OCI-LY7 (cell line): ENCODE measurements at places on chromosomes 12 and 14. TPM values are rescaled to one million over a fixed set of nuclear protein-coding genes. Genes with fewer than 3 reads are reported as not detected.

The TMPRSS12 gene
- total RNA-seq: not detected in 2 replicates

The KRT75 gene
- not detected in 2 replicates for total RNA-seq

The SERPINA6 gene
- total RNA-seq: not detected in 2 replicates

The NFE2 gene
- not detected in 2 replicates for total RNA-seq

The FGF23 gene
- not detected in 2 replicates for total RNA-seq

- DNase-seq: peak; percentile 53
Observed at GRCh38 chr12:44847403-44847802, 28.7 kb downstream of the NELL2 start.

- DNase-seq: peak; percentile 75
Observed at GRCh38 chr14:90397425-90398314, 841 bp downstream of the CALM1 start.

GRCh38 chr12:116303929-116304328 is 26.4 kb upstream of the MED13L start:
- no peak for DNase-seq

- no peak for DNase-seq
Observed at GRCh38 chr12:7797698-7798398, 8.6 kb downstream of the NANOG start.

GRCh38 chr14:21454843-21455544 is 929 bp downstream of the CHD8 start:
- DNase-seq: peak; percentile 36

GRCh38 chr12:118164798-118165486 is 29.0 kb downstream of the PEBP1 start:
- peak; percentile 15 for DNase-seq

DNA sequence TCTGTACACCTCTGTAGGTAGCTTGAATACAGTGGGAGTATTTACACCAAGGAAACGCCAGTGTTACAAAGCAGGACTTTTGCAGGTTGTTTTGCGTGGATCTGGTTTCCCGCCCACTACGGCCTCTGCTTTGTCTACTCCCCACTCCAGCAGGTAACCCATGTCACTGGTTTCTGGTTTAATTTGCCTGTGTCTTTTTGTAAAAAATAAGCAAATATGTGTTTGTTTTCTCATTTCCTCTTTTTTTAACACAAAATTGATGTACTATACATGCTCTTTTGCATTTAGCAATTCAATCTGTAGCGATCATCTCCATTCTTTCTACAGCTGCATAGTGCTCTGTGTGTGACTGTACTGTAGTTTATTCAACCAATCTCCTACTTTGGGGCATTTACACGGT is 43.4 kb upstream of the SCN8A start:
- DNase-seq: no peak

- DNase-seq: no peak
Observed at GRCh38 chr14:60313093-60313492, 64.1 kb downstream of the PPM1A start.

GRCh38 chr14:75292886-75293285 is 14.3 kb downstream of the FOS start:
- no peak for DNase-seq

DNA sequence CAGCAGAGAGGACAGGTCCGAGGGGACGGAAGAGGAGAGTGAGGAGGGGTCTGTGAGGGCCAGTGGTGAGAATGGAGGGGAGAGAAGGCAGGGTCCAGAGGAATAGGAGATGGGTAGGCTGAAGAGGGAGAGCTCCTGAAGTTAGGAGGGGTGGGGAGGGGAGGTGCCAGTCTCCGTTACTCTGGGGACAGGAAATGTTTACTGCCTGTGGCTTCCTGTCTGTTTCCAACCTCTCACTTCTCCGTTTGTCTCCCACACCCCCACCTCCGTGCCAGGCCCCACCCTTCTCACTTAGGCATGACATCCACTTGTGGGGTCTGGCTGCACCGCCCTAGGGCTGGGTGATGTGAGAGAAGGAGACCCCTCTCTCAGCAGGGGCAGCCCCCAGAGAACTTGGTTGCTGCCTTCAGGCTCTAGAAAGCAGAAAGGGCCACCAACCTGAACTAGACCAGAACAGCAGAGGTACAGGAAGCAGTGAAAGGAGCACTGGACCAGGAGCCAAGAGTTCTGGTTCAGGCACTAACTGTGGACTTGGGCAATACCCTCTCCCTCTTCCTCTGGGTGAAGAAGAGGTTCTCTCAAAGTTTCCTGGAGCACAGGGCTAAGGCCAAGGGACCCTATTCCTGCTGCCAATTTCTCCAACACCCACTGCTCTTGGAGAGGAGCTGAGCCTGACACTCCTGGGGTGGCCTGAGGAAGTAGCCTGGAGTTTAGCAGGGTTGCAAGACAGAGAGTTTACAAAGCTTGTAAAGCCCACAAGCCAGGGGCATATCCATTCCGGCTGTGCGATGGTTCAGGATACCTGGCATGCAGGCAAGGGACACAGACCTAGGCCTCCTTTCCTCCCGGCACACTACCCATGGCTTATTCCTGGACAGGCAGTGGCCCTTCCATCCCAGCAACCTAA is 5.5 kb downstream of the ITGA5 start:
- DNase-seq: peak; percentile 65

- no peak for DNase-seq
Observed at GRCh38 chr14:73403181-73403752, 55.1 kb downstream of the NUMB start.

- DNase-seq: no peak
Observed at GRCh38 chr14:65335411-65335947, 77.1 kb upstream of the FUT8 start.

DNA sequence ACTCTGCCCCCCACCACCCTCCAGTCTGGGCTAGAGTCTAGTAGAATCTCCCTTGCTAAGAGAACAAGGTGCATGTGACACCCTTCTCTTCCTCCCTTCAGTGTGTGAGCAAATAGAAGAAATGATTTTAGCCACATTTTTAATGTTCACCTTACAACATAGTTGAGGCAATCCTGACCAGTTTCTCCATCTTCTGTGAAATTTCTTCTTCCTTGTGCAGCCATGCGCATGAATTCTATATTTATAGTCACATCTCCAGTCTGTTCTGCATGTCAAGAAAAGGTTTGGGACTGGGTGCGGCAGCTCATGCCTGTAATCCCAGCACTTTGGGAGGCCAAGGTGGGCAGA is 9.5 kb upstream of the LTA4H start:
- DNase-seq: no peak

DNA sequence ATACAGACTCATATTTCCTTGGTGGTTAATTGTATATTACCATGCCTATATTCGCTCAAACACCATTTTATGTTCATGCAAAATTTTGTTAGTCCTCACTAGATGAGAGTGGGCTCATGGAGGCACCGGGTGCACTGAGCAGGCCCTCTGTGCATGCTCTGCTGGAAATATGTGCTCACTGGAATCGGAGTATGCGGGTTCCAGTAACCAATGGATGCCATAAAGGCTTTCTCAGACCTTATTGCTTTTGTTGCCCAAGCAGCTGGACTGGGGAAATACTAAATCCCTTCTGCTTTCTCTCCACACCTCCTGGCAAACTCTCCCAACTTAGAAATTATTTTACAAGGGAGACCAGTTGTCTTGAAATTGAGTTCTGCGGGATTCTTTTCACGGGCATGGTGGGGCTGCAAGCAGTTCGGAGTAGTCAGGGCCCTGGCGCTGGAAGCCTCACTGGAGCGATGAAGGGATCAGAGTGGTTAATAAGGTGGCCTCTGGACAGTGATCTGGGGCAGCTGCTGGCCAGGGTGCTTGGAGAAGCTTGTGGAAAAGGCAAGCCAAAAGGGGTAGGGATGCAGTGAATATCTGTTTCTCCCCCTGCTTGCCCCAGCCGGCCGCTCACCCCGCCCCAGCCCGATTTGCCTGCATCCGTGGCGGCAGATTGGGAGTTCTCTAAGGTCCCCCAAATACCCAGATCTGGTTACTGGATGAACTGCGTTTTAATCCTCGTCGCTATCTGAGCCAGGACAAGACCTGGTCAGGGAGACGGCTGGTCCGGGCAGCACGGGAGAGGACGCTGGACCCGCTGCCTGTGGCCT is 7.4 kb upstream of the HOXC6 start:
- no peak for DNase-seq

- no peak for DNase-seq
Observed at GRCh38 chr14:74906925-74907521, 16.0 kb downstream of the RPS6KL1 start.

DNA sequence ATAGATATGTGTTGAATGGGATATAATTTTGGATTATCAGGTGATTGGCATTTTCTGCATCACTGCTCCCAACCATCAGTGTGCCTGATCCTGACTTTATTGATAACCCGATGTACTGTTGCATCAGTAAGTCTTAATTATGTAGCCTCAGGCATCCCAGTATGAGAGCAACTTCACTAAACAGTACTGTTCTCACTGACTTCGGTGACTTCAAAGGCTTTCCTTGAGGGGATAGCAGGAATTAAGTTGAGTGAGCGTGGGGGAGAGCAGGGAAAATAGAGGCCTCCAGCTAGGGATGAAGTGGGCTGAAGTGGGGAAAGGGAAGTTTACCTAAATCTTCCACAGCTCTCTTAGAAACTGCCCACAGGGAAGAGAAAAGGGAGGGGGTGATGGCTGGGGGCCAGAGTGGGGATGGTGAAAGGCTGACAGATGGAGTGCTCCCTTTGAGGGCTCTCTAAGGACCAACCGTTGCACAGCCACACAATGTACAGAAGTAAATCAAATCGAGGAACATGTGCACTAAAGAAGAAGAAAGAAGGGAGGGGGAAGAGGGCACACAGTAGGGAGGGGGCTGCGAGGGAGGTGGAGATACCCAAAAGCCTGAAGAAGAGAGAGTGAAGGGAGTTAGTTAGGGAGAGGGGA is 10.7 kb upstream of the NEUROD4 start:
- DNase-seq: no peak

DNA sequence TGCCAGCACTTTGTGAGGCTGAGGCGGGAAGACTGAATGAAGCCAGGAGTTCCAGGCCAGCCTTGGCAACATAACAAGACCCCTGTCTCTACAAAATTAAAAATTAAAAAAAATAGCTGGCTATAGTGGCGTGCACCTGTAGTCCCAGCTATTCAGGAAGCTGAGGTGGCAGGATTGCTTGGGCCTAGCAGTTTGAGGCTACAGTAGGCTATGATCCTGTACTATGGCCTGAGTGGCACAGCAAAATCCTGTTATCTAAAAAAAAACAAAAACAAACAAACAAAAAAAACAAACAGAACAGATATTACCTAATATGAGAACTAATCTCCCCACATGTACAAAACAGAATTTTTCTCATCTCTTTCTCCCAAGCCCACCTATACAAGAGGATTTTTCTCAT is 15.7 kb downstream of the TMEM116 start:
- DNase-seq: no peak

GRCh38 chr12:114834621-114835020 is 150.6 kb upstream of the TBX3 start:
- DNase-seq: no peak

DNA sequence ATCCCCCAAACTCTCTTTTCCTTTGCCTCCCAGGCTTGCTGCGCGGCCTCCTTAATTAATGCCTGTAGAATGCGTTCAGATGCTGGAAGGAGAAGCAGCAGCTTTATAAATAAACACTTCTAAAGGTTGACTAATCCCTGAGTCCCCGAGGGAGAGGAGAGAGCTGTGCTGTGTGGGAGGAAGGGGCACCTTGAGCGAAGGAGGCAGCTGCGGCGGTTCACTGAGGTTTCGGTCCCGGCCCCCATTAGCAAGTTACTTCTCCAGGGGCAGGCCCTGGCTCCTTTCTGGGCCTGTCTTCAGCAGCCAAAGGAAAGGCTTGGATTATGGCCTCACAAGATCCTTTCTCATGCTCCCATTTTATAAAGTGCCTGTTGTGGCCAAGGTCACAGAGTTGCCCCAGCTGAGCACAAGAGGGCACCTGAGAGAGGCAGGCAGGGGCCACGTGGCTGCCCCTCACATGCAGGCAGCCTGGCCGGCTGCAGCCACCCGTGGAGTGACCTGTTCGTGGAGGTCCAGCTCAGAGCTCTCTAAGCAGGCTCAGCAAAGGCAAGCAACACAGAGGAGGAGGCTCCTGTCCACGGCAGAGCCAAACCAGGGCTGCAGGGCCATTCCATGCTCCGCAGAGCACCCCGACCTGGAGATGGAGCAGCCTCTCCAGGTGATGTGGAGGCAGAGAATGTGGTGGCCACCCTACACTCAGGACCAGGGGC is 15.0 kb upstream of the CACNA2D4 start:
- DNase-seq: peak; percentile 27

DNA sequence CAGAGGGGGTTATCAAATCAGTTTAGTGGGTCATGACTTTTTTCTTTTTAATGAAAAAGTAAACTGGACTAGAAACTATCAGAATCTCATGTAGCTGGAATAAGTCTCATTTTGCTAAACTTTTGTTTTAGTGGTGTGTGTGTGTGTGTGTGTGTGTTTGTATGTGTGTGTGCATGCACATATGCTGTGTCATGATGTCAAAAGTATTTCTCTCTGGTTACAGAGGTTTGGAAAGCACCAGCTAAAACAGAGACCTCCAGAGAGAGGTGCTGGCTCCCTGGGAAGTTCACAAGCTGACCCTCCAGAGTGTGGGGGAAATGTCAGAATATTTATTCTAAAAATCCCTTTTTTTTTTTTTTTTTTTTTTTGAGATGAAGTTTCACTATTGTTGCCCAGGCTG is 114.7 kb downstream of the LGMN start:
- DNase-seq: no peak

GRCh38 chr12:24751181-24751580 is 197.7 kb downstream of the BCAT1 start:
- no peak for DNase-seq

DNA sequence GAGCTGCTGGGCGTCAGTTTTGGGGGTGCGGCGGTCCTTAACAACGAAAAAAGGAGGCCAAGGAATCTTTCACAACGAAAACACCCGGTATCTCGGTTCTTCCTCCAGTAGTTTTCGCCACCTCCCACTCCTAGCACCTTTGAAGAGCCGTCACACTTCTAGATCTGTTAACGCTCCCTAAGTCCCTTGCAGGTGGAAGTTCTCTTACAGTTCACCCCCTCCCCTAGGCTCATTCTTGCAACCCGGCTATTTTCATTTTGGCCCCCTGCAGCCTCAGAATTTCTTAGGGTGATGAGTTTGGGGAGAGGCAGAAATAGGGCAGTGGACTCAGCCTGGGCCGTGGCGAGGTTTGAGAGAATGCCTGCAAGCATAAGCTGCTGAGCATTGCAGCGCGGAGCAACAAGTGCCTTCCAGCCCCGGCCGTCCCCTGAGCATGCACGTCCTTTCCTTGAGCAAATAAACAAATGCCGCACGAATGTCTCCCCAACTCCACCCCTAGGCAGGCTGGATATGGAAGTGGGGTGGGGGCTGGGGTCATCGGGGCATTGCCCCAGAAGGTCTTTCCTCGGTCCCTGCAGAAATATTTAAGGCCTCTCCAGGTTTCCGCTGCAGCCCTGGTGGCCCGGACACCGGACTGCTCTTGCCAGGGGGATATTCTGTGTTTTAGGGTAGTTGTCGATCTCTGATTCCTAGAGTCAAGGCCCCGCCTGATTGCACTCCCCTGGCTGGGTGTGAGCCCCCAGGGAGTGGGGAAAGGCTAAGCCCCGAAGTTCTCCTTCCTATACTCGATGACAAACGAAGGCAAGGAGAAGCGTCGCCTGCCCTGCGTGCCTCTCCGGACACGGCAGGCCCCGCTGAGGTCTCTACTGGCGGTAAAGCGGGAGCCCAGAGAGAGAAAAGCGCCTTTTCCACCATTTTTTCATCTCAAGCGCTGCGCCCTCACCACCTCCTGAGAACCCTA is 1.6 kb downstream of the RFX4 start:
- DNase-seq: no peak

GRCh38 chr12:132190012-132190755 is 45.9 kb downstream of the NOC4L start:
- DNase-seq: no peak

GRCh38 chr12:67449591-67450052 is 180.5 kb downstream of the CAND1 start:
- peak; percentile 28 for DNase-seq
